GOT3 (cell line): ENCODE measurements at places on chromosomes 2 and 18.

- no peak for DNase-seq
These were observed 675.6 kb upstream of the VRK2 start for GRCh38 chr2:57370882-57371585.

GRCh38 chr2:70720124-70720523, 47.9 kb downstream of the ADD2 start:
- no peak for DNase-seq

GRCh38 chr18:78069784-78070664, 820.4 kb downstream of the GALR1 start:
- no peak for DNase-seq

- no peak for DNase-seq
These were observed 12.9 kb downstream of the UBR3 start for GRCh38 chr2:169839954-169840746.

GRCh38 chr2:170525566-170525900, 189.6 kb upstream of the SP5 start:
- DNase-seq = peak; percentile 47

GRCh38 chr18:69636529-69637301, 236.0 kb downstream of the DOK6 start:
- DNase-seq = no peak

DNA sequence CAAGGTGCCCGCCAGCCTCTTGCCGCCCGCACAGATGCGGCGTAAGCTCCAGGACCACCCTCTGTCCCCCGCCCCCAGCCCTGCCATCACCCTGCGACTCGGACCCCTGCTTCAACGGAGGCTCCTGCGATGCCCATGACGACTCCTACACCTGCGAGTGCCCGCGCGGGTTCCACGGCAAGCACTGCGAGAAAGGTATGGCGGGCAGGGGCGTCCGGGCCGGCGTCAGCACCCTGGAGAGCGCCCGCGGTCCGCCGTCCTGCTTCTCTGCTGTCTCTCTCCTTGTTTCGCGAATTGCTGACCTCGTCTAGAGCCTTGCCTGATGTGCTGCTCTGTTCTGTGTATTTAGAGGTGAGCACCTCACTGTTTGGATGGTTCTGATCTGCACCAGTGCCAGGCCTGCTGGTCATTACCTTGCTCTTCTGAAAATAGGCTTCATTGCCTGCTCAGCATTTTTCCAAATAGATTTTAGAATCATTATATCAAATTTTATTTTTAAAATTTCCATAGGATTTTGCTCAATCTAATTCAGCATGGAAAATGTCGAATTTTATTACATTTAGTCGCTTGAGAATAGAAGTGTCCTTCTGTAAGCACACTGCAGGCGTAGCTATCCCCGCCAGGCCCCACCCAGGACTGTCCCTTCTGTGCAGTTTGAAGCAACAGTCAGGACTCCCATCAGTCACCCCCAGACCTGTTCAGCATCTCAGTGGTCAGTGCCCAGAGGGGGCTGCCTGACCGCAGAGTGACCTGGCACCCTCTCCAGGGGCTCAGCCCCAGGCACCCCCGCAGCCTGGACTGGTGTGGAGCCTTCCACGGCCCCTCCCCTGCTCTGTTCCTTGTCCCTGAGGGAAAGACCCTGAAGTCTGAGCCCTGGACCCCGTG, 51.6 kb downstream of the SNED1 start:
- no peak for DNase-seq

GRCh38 chr2:104793966-104794365, 59.9 kb upstream of the POU3F3 start:
- DNase-seq = no peak

DNA sequence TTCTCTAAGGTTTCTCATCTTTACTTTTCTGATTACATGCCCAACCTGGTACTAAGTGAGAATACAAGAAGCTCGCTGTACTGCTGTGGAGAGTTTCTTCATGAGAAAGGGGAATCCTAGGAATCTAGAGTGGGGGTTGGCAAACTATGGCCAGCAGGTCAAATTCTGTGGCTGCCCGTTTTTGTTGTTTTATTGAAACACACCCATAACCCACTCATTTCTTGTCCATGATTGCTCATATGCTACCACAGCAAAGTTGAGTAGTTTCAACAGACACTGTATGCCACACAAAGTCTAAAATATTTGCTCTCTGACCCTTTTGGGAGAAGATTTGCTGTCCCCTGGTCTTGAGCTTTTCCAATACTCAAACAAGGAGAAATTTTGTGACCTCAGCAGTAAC, 58.8 kb downstream of the C2orf74 start:
- DNase-seq = no peak

GRCh38 chr2:99776906-99777646, 287.3 kb upstream of the REV1 start:
- no peak for DNase-seq

DNA sequence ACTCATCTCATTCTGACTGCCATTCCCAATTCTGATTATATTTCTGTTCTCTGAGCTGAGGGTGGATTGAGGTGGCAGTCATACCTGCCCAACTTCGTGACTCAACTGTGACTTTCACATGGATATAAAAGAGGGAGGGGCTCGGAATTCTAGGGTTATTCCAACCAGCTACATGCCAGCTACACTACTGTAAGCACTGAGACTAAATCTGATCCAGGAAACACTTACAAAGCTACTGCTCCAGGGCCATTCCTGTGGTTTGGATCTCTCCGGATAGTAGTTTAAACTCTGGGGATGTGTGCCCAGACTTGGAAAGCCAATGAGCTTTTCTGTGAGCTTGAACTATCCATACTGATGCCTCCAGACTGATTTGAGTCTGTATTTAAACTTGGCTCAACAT, 7.9 kb downstream of the MAP2 start:
- DNase-seq = no peak

DNA sequence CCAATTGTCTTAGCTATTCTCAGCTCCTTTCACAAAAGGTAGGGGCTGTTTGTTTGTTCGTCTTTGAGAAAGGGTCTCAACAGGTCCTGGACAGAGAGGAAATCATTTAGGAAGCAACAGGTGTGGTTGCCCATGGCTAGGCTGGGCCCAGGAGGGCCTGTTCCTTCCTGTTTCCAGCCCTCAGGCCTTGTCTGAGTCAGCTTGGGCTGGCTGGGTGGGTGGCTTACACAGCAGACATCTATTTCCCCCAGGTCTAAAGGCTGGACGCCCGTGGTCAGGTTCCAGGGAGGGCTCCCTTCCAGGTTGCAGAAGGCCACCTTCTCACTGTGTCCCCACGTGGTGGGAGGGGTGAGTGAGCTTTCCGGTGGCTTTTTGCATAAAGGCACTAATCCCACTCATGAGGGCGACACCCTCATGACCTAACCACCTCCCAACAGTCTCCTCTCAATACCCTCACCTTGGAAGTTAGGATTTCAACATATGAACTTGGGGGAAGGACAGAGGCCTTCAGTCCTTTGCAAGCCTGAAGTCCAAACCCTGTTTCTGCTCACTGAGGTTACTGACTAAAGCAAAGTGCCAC, 45.5 kb downstream of the ARHGEF4 start:
- no peak for DNase-seq

GRCh38 chr2:177172034-177172880, 40.3 kb upstream of the HNRNPA3 start:
- no peak for DNase-seq

GRCh38 chr2:39538718-39539117, 101.6 kb upstream of the MAP4K3 start:
- no peak for DNase-seq

- peak; percentile 15 for DNase-seq
These were observed 70.1 kb upstream of the ASB18 start for GRCh38 chr2:236334122-236334876.
